SJSA1 (cell line): ENCODE measurements at places on chromosomes 3 and 15.
A peak's percentile ranks its signal among the peaks of the same experiment; 100 is the strongest.

DNA sequence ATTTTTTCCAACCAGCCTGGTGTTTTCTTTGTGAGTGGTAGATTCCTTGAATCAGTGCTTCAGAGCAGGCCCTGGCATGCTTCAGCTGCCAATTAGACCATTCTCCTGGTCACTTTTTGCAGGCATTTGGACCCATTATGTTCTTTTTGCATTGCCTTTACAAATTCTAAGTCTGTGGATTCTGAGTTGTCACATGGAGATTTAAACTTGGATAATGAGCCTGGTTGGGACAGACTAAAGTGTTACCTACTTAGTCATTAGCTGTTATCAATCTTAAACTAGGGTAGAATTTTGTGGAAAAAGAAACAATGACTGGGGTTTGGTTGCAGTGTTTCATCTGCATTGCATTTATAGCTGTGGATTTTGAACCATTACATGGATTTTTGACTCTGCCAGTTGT, 40.6 kb downstream of the ARHGEF26 start:
- DNase-seq, result no peak

- no peak for DNase-seq
These were observed 66.7 kb upstream of the PRICKLE2 start for GRCh38 chr3:64291956-64292355.

GRCh38 chr15:31407851-31408250, 81.2 kb downstream of the KLF13 start:
- no peak for DNase-seq

GRCh38 chr3:130933801-130934345, 40.0 kb downstream of the ATP2C1 start:
- DNase-seq, result peak; percentile 44

GRCh38 chr3:160774172-160774571, 18.1 kb downstream of the PPM1L start:
- no peak for DNase-seq

- no peak for DNase-seq
These were observed 297.2 kb upstream of the ATP10A start for GRCh38 chr15:26160343-26160742.

DNA sequence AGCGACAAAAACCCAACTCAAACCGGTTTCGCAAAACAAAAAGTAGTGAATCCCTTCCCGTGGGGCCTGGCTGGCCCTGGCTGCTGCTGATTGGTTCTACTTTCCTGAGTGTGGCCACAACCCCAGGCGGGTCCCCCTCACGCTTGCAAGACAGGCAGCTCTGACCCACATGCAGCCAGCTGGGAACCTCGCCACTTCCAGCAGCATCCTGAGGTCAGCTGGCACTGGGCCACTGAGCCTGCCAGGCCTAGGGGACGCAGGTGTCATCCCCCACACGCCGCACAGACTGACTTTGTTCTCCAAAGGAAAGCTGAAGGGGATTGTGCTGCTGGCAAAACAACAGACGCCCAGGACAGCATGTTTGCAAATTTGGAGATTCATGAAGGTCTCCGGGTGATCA, 111.1 kb downstream of the TPRA1 start:
- no peak for DNase-seq

DNA sequence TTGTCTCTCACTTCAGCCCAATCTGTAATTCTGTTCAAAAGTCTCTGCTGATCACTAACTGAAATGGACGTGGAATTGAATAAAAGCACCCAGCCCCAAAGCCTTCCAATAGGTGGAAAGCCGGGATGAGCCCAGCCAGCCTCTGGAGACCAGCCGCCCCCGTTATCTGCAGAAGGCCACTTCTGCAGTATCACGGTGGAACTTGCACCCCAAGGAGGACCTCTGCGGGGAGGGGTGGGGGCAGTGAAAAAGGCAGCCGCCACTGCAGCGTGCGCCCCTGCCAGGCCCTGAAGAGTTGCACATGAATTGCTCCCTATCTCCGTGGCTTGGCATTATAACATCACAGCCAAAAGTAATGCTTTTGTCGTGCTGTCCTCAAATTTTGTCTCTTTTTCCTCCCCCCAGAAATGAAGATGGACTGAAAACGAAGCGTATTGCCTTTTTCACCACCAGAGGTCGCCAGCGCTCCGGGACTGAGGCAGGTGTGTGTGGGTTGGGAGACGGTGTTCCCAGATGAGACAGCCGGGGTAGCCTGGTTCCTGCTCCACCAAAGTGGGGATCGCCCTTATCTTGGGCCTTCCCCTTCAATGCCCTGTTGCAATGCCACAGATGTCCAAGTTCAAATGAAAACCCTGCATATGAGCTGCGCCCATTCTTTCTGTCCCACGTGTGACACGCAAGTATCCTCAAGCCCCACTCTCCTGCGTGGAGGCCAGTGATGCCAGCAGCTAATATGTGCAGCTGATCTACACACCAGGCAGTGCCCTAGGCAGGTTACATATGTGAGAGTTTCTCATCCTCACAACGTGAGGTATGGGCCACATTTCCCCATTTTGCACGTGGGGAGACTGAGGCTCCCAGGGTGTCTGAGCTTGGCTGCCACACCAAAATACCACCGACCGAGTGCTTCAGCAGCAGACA, 96.0 kb downstream of the LRRK1 start:
- peak; percentile 65 for DNase-seq

DNA sequence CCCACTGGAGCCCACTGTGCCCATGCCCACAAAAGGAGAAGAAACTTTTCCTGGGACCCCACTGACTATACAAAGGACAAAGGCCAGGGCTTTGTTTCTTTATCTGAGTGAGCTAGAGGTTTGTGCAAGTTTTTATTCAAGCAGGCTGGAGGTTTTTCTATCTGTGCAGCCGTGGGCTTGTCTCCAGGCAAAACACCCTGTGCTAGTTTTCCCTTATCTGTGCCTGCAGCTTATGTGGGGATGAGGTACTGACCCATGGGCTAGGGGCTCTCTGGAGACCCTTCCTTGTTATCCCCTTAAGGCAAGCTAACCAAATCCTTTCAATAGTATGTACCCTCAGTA, 545.5 kb downstream of the ZPLD1 start:
- no peak for DNase-seq

DNA sequence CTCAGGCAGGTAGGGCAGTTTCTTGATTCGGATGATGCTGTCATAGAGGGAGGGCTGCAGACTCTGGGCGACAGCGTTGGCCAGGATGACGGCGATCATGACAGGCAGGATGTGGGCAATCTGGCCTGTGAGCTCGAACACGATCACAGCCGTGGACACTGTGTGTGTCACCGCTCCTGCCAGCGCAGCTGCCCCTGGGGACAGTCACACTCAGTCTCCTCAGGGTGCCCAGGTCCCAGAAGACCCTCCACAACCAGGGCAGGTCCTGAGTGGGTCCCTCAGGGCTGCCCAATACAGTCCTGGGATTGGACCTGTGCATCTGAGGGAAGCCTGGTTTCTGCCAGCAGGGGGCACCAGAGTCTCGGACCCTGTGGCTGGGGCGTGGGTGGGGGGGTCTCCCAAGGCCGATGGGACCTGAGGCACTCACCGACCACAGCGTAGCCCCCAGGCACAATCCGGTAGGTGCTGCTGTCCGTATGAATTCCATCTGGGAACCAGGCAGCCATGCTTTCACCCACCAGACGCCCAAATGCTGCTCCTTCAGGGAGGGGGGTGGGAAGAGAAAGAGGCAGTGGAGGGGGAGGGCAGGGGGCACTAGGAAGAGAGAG, 7.2 kb downstream of the CLCN2 start:
- DNase-seq, result peak; percentile 66

- DNase-seq, result no peak
These were observed 85.6 kb downstream of the LPP start for GRCh38 chr3:188239577-188239976.

DNA sequence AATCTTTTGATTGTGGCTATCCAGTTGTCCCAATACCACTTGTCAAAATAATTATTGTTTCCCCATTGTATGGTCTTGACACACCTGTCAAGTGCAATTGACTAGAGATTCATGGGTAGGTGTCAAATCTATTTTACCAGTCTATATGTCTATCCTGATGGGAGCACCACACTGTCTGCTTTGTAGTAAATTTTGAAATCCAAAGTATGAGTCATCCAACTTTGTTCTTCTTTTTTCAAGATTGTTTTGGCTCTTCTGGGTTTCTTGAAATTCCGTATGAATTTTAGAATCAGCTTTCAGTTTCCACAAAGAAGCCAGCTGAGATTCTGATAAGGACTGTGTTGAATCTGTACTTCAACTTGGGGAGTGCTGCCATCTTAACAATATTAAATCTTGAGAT, 71.9 kb downstream of the CSNK1G1 start:
- DNase-seq, result no peak

- no peak for DNase-seq
These were observed 246.3 kb upstream of the KBTBD8 start for GRCh38 chr3:66751842-66752241.

GRCh38 chr3:112776836-112777235, 69.8 kb downstream of the CD200R1L start:
- no peak for DNase-seq

- no peak for DNase-seq
These were observed 11.8 kb downstream of the INSYN1 start for GRCh38 chr15:73741321-73741836.

GRCh38 chr15:60423537-60423936, 25.8 kb upstream of the ANXA2 start:
- peak; percentile 79 for DNase-seq

DNA sequence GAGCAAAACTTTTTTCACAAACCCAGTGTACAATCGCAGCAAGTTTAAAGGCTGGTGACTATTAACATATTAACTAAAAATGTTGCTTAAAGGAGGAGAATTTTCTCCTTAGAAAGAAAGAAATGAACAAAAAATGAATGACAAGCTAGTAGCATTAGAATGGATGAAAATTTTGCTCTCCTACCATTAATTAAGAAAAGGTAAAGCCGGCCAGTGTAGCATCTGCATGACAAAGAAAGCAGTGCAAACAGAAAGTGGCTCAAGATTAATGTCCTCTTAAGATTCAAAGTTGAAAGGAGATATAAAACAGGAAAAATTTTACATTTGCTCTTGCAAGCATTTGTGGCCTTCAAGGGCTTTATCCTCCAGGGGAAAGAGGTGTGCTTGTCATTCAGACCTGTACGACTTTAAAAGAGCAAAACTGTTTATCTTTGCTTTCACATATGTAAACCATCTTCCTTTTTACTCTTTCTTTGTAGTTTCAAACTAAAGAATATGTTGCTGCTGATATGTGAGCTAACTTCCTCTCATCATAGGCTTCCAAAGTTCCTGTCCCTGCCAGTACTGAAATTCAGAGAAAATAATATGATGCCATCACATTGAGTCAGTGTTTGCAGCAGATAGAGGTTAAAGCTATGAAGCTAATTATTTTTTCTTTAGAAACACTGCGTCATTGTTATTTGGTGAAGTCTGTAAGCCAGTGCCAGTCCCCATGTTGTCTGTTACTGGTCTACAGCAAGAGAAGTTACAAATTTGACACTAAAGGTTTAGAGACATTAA, 439.1 kb upstream of the GRM7 start:
- DNase-seq, result no peak

DNA sequence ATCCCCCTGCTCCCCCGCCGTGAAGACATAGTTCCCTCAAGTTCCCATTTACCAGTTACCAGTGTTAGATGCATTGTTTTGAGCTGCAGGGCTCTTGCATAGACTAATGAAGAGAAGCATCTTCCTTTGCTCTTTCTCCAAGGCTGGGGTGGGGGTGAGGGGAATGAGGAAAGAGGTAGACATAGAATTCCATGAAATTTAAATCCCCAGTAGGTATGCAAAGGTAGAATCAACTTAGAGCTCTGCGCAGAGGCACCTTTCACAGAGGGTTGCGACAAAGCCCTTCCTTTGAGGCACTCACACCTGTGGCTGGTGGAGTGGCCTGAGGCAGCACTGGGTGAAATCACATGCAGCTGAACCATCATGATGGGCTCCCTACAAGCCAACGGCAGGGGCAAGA, 101.3 kb downstream of the WDR76 start:
- no peak for DNase-seq

DNA sequence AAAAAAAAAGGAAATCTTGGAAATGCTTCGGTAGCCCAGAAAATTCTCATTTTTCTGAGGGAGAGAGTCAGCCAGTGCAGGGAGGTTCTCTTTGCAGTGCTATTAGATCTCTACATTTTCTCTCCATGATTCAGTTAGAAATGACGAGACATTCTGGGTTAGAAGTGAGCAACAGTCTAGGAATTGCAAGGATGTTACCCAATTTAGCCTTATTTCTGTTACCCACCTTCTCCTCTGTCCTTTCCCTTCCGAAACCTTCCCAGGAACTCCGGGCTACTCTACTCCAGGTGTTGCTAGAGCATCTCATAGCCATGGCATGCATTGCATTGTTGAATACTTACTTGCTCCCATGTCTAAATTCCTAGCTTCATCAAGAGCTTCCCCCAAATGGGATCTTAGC, 106.8 kb downstream of the EDEM1 start:
- no peak for DNase-seq

DNA sequence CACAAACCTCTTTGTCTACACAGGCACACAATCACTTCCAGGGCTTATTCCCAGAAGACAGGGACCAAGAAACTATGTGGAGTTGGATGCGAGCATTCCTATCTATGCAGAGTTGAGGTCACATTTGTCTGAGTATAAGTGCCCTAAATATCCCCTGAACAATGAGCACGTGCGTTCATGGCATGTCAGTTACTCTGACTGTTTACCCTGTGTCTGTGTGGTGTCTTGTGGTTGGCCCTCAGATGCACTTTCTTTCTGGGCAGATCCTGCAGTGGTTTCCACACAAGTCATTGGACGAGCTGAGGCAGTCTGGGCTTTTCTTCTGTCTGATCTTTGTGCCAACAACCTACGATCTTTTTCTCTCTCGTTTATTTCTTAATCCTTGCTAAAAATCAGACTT, 134.5 kb downstream of the FBN1 start:
- peak; percentile 63 for DNase-seq

DNA sequence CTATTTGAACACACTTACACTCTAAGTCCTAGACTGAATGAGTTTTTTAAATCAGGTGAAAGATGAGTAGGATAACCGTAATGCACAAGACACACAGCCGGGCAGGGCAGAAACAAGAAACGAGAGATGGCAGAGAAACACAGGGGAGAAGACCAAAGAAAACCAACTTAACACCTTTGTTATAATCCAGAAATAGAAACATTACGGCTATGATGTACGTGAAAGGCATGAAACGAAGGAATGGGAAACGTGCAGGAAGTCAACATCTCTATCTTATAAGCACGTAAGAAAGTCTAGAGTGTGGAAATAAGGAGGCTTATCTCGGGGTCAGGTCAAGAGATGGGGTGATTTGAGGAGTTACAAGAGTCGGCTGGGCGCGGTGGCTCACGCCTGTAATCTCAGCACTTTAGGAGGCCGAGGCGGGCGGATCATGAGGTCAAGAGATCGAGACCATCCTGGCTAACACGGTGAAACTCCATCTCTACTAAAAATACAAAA, 1.9 kb upstream of the TNFSF10 start:
- DNase-seq, result no peak

DNA sequence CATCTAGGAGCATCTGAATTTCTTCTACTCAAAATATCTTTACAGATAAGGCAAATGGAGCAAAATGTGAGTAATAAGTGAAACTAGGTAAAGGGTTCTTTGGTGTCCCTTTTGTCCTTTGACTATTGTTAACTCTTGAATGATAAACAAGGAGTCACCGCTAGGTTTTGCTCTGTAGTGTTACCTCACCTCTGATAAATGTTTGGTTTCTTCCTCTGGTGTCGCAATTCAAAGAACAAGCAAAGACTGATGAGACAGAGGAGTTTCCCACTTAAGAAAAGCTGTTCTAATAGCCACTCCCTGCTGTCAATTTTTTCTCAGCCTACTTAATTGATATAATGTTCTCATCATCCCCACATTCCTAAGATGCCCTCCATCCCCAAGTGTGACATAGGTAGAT, 925.9 kb downstream of the IGSF11 start:
- no peak for DNase-seq

- DNase-seq, result peak; percentile 44
These were observed 398.2 kb upstream of the TPM1 start for GRCh38 chr15:62644216-62644888.

GRCh38 chr3:154235330-154235729, 89.0 kb downstream of the DHX36 start:
- no peak for DNase-seq
